ENCODE measurements at places on chromosomes 5 and 9.

DNA sequence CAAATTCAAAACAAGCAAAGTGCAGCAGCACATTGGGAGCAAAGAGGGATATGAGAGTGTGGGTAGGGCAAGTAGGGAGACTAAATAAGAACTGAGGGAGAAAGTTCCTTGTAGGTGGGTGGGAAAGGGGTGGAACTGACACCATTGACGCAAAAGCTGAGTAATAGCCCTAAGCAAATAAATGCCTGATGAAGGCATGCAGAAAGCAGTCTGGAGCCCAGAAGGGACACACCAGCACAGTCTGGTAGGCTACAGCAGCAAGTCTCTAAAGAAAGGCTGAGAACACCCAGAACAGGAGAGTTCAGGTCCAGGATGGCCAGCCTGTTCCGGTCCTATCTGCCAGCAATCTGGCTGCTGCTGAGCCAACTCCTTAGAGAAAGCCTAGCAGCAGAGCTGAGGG lies at the start of gene INSL4:
Gene INSL4 (plus strand): TSS at position 208 of the 400 bp plus-strand sequence. CDS start 105 bp downstream, at position 313.
- no peak for DNase-seq

- DNase-seq: no peak
Observed at GRCh38 chr5:133489632-133490031, 122.7 kb downstream of the FSTL4 start.

DNA sequence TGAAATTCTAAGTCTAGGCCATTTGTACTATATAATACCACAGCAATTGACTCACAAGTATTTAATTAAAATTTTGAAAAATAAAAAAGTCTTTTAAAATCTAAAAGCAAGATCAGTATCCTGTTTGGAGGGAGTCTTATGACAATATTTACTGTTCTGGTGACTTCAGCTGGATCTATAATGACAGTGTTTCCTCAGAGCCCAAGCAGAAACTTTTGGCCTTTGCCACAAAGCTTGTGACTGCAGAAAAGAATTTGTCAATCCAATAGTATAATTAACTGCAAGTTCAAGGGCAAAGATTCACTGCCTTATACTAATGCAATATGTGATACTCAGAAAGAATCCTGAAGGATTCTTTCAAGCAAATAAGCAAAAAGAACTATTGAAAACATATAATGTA lies 49.6 kb upstream of the RAPGEF6 start:
- no peak for DNase-seq

DNA sequence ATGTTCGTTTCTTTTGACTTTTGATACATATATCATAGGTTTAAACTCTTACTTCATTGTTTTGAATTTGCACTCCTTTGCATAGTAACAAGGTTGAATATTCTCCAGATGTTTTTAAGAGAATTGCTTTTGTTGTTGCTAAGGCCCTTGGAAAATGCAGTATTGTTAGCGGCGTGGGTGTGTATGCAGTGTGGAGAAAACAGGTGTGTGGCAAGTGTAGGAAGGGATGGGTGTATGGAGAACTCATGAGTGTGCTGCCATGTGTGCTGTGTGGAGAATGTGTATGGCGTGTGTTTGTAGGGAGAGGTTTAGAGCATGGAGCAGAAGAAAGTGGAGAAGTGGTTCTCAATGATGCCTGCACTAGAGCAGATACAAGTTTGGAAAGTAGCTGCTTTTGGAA lies 87.3 kb downstream of the WWC1 start:
- no peak for DNase-seq

- no peak for DNase-seq
Observed at GRCh38 chr9:87346061-87346665, 151.5 kb upstream of the DAPK1 start.

DNA sequence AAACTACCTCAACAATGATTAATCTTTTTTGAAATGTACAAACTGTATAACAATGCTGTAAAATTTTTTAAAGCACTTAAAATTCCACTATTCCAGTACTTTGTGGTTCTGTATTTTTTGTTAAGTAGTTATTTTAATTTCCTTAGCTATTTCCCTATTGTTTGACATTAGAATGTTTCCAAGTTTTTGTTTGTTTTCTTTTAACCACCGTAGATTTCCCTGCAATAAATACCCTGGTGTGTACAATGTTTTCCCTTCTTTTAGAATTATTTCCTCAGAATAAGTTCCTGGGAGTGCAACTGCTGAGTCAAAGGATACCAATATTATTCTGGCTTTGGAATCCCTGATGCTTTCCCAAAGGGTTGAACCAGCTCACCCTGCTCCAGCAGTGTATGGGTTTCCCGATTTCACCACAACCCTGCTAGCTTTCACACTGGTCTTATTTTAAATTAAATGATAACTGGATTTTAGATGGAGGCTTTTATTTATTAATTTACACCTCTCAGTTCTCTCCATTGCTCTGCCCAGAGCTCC lies 20.6 kb upstream of the ANGPTL2 start:
- no peak for DNase-seq

Measured in NCI-H526 treated with DMSO at 0.1 percent for 48 hours (cell line).